ENCODE measurements at places on chromosomes 1 and 21.

DNA sequence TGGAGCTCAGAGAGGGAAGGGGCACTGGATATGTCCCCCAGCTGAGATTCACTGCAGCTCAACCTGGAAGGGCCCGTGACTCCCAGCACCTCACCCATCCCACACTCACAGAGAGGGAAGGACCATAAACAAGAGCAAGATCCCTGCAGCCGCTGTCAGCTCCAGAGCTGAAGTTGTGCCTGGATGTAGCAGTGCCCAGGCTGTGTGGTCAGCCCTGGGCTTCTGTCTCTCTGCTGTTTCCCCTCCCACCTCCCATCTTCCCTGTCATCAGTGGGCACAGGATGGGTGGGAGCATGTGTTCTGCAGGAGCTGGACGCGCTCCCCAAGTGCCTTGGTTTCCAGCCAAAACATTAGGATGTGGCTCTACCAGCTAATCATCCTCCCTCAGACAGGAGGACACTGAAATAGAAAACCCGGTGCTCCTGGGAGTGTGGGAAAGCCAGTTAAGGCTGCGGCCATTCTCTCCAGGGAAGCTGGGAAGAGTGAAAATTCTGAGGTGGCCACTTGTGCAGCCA lies 282.7 kb downstream of the NPHP4 start:
- DNase-seq, result no peak

- no peak for DNase-seq
Observed at GRCh38 chr1:168683871-168684270, 45.1 kb downstream of the DPT start.

- DNase-seq, result no peak
Observed at GRCh38 chr1:226135059-226135651, 51.4 kb downstream of the ACBD3 start.

- no peak for DNase-seq
Observed at GRCh38 chr1:158013840-158014730, 20.6 kb downstream of the KIRREL1 start.
